ENCODE measurements at places on chromosomes 5 and 9.

- DNase-seq, result no peak
Observed at GRCh38 chr9:76810377-76810957, 46.2 kb downstream of the PCA3 start.

GRCh38 chr5:72197393-72197792, 90.1 kb downstream of the MAP1B start:
- no peak for DNase-seq

GRCh38 chr9:2332663-2333062, 288.9 kb upstream of the VLDLR start:
- no peak for DNase-seq

DNA sequence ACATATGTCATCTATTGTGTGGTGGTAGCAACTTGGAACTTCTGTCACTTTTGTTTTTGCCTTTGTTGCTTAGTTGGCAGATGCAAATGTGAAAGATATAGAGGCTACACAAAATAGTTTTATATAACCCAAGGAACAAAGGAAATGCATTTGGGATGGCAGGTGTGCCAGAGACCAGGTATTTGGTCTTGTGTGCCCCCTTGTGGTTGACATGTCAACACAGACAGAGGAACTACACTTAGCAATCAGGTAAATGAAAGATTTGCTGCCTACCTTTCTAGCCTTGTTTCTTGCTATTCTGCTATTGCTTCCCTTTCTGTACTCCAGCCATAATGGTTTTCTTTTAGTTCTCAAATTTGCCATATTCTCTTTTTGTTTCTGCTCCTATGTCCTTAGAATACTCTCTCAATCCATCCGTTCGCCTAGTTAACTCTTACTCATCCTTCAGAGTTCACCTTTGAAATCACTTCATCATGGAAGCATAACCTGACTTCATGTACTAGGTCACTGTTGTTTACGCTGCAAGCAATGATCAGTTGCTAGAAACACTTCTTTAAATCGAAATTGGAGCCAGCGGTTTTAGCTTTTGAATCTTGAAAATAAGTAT, 119.5 kb downstream of the TRPM3 start:
- no peak for DNase-seq

DNA sequence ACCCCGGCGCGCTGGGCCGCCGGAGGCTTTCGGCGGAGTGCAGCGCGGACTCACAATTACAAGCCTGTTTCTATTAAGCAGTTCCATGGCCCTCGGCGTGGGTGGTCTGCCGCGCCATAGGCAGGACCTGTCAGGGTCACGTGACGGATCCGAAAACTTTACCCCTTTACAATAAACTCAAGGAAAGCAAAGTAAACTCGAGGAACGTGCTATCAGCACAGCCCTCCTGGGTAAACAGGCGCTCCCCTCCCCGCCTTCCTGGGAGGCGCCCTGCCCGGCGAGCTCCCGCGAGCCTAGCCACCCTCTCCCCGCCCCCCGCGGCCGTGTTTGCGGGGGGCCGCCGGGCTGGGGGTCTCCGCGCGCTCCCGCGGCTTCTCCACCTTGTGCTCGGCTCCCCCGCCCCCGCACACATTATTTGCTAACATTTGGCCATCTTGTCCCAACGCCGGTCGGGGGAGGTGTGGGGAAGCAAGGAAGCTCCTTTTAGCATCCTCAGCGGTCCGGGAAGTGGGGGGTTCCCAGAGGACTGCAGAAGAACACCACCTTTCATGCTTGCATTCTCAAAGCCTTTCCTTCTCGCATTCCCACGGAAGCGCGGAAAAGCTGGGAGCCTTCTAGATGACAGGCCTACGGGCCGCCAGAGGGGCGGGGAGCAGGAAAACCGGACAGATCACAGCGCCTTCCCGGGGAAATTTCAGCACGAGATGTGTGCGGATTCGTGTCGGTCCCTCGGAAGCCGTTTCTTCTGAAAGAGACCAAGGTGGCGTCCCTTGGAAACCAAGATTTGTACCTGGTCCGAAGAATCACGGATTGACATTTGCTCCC, at the start of gene PTCH1:
PTCH1 (minus strand) TSS at position 238 of the 825 bp plus-strand sequence.
- DNase-seq, result peak; percentile 66
